ENCODE measurements at places on chromosomes 13 and 19.

- DNase-seq = no peak
Observed at GRCh38 chr13:48175185-48175584, 57.8 kb upstream of the ITM2B start.

- no peak for DNase-seq
Observed at GRCh38 chr13:21696865-21697448, 26.1 kb downstream of the FGF9 start.

DNA sequence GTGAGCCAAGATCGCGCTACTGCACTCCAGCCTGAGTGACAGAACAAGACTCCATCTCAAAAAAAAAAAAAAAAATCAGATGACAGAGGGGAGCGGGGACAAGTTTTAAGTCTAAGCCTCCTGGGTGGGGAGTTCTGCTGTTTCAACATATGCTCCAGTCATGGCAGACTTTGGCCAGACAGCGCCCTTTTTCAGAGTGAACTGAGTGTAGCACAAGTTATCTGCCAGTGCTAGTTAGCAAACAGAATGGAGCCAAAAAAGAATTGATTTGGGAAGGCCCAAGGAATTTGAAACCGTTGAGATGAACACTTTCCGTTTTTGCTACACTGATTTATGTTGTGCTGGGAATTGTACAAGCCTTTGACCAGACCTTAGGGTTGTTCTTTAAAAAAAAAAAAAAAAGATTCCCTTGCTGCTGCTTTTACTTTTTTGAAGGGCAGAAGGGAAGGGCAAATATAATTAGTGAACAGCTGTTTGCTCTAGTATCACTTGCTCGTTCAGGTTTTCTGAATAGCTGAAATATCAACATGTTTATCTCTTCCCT lies 5.7 kb downstream of the ACTN4 start:
- DNase-seq = no peak

GRCh38 chr13:92849381-92849780 lies 377.2 kb upstream of the GPC6 start:
- DNase-seq = no peak

DNA sequence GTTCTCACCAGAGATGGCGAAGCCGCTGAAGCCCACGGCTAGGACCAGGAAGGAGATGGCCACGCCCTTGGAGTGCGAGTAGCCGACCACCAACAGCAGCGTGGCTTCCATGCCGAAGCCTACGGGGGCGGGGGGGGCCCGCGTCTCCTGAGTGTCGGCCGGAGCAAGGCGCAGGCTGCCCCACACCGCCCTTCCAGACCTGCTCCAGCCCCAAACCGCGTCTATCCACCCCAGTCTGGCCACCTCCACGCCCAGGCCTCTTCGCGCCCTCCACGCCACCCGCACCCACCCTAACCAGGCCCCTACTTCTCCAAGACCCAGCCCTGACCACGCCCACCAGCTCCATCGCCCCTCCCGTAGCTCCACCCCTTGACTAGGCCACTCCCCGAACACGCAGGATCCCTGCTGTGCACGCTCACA lies 6.2 kb downstream of the GFY start:
- DNase-seq = no peak

GRCh38 chr19:15788594-15789270 lies 1.3 kb downstream of the OR10H5 start:
- no peak for DNase-seq

DNA sequence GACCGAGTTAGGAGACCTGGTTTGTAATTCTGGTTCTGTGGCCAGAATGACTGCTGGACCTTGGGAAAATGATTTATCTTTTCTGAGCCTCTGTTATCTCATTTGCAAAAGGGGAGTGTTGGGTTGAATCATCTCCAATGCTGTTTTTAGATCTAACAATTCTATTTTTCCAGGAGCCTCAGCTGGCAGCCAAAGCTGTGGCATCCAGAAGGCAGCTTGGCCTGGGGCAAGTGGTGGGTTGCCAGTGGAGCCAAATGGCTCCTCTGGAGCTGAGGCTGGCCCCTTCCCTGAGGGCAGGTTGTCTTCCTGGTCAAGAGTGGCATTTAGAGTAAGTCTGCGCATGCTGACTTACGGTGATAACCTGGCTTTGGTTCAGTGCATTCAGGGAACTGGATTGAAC lies 21.3 kb downstream of the B3GLCT start:
- no peak for DNase-seq

- DNase-seq = no peak
Observed at GRCh38 chr13:50359041-50359367, 343.8 kb downstream of the KCNRG start.

- DNase-seq = no peak
Observed at GRCh38 chr13:43935878-43936277, 56.2 kb downstream of the LACC1 start.

DNA sequence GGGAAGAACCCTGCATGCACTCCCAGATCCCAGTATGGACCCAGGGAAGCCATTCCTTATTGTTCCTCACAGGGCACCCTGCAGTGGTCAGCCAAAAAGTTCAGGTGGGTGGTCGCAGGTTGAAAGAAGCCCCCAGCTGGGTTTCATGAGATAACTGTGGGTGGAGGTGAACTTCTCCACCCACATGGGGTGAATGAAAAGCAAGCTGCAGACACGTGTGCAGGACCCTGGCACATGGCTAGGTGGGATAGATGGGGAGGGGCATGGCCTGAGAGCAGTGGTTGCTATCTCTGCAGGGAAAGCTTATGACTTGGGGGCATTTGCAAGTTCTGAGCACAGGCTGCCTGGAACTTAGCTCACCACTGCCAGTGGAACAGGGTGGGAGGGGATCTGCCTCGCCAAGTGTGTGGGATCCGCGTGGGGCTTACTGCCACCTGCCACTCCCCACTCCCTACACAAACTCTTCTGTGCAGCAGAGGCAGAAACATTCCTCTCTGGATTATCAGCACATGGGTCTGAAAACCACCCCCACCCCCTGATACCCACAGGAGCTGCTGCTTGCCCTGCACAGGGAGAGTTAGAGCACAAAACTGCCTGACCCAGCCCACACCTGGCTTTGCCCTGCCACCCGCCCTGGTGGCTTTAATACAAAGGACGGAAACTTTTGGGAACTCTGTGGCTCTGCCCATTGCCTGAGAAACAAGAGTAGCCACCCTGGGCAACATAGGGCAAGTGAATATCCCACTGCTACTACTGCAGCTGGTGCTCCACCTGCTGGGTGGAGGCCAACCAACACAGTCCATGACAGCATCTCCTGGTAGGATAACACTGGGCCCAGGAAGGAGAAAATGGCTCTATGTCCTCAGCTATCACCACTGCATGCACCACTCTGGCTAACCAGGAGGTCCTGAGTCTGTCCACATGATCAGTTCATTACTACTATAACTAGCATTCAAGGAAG lies 24.4 kb downstream of the PLA2G4C start:
- no peak for DNase-seq

DNA sequence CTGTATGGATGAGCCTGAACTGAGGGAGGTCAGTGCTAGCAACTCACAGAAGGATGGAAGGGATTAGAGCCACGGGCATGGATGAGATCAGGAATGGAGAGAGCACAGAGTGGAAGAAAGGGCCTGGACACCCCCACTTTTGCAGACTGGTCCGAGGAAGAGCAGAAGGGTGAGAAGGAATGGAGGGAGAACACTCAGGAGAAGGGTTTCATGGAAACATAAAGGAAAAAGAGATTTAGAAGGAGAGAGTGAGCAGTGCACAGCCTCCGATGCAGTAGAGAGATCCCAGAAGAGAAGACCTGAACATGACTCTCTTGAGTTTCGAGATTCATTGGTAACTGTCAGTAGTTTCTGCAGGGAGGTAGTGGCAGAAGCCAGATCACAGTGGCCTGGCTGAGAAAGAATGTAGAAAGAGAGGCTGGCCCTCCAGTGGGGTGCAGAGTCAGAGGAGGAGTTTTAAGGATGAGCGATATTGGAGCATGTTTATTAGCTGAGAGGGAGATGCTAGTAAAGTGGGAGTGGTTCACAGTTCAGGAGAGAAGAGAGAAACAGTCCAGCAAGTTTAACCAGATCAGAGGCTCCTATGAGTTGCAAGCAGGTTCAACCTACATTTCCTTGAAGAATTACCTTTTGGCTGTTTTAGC lies 108.9 kb downstream of the ZAR1L start:
- DNase-seq = no peak

DNA sequence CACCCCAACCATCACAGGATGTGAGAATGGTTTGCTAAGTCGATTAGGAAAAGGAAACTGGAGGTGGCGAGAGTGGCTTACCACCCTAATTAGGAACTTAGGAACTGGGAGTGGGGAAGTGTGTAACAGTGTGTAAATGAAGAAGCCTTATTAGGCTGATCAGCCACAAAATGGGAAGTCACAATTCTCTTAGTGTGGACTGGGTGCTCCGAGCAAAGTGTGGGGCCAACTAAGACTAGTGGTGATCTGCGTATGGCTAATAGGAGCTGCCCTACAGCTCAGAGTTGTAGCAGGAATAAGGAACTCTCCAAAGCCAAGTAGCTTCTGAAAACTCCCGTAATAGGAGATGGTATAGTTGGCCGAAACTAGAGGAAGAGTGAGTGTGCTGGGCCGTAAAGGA lies 7.6 kb downstream of the SIGLEC11 start:
- no peak for DNase-seq

DNA sequence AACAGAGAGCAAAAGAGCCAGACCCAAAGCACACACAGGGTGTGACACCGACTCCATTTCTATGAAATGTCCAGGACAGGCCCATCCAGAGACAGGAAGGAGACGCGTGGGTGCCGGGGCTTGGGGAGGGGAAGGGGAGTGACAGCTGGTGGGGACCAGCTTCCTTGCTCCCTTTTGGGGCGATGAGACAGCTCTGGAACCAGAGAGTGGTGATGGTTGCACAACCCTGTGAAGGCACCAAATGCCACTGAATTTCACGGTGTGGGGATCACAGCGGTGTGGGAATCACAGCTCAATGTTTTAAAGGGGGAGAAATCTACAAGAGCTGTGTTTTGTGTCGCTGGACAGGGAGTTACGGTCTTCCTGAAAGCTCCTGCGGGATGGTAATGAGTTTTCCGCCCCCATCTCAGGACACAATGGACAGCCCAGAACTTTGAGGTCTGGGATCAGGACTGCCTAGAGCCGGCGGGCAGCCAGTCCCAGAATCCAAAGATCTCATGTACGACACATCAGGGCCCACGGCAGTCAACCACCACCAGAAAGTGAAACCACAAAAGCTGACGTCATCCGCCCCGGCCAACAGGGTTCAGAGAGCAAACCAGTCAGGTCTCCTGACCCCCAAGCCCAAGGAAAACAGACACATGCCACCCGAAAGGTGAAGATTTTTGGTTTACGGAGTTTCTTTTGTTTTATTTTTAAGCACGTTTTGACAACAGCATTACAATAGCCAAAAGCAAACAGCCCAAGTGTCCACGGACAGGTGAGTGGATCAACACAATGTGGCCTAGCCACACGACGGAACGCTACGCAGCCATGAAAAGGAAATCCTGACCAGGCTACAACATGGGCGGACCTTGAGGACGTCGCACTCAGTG lies 7.3 kb downstream of the SGTA start:
- DNase-seq = no peak

GRCh38 chr13:94864474-94864873 lies 152.1 kb upstream of the SOX21 start:
- peak; percentile 33 for DNase-seq

- no peak for DNase-seq
Observed at GRCh38 chr19:46042252-46042883, 1.6 kb upstream of the IGFL4 start.

GRCh38 chr19:33628921-33629825 lies 7.4 kb downstream of the CHST8 start:
- DNase-seq = no peak

- no peak for DNase-seq
Observed at GRCh38 chr13:71395053-71395452, 472.0 kb downstream of the DACH1 start.

GRCh38 chr13:86572115-86572514 lies 772.9 kb upstream of the SLITRK6 start:
- no peak for DNase-seq

- DNase-seq = no peak
Observed at GRCh38 chr19:29804493-29804892, 7.3 kb upstream of the CCNE1 start.
